DMS153 (cell line): ENCODE measurements at places on chromosomes 3 and 15.

DNA sequence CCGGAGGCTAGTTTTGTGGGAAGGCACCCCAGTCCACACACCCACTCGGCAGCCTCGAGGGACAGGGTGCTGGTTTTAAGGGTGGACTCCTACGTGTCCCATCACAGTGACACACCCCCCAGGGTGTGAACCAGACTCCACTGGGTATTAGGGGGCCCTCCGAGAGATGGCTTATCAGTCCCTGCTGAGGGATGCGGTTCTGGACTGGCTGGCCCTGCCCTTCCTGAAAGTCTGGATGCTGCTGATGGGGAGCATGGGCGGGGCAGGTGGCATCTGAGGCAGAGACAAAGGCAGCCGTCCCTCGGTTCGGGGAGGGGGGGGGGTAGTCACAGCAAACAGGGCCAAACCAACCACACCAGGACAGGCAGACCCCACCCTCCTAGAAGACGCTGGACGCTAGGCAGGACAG lies 939 bp upstream of the ULK3 start:
- no peak for DNase-seq

DNA sequence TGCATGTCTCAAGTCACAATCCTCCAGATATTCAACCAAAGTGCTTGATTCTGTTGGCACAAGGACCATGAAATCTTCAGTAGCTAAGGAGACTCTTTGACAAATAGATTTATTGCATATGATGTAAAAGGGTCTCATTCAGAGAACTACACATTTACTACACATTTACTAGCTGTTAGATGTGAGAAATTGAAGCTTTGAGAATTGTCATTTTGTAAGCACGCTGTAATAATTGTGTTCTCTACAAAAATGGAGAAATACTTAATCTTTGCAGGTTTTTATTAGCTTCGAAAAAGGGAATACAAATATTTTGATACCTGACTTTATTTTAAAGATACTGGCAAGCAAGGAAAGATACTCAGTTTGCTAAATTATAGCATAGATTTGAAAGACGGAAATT lies 70.2 kb upstream of the CHD2 start:
- no peak for DNase-seq

- no peak for DNase-seq
These were observed 50.5 kb downstream of the MBNL1 start for GRCh38 chr3:152319256-152319655.

- DNase-seq = no peak
These were observed 25.6 kb downstream of the DCUN1D1 start for GRCh38 chr3:182954553-182955235.

DNA sequence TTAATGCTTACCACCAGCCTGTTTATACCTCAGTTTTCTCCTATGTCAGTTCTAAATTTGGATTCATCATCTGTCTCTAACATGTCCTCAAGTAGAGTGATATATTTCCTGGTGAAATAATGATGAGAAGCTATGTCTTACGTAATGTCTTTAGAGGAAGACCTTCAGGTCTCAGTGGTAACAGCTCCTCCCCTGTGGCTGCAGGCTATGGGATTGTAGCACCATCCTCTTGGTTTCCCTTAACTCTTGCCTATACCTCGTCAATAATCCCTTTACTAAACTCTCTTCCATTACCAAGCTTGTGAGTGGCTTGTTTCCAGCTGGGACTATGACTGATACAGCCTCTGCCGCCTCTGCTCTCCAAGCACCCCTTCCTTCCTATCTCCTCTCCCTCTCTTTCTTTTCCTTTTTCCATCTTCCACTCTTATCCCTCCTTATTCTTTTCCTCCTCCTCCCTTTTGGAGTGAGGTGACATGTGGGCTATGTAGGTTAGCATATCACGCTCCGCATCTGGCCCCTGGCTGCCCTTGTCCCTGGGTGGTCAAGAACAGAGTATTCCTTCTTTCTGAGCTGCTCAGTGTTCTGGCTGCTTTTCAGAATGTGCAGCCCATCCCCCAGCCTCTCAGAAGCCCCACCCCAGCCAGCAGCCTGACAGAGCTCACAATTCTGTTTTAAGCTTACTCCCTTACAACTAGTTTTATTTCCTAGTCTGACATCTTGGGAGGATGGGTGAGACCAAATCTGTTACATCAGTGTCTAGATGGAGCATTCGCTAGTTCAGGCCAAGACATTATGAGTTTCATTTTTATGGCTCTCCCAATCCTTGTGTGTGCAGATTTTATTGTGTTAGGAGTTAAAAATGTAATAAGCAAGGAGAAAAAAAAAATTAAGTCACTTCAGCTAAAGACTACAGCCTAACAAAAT lies 75.0 kb upstream of the RNU6-1 start:
- DNase-seq = peak; percentile 10

GRCh38 chr3:113948015-113948917 lies 453 bp downstream of the ZDHHC23 start:
- peak; percentile 21 for DNase-seq

- DNase-seq = no peak
These were observed 22.7 kb downstream of the ZNF860 start for GRCh38 chr3:32004113-32004765.

DNA sequence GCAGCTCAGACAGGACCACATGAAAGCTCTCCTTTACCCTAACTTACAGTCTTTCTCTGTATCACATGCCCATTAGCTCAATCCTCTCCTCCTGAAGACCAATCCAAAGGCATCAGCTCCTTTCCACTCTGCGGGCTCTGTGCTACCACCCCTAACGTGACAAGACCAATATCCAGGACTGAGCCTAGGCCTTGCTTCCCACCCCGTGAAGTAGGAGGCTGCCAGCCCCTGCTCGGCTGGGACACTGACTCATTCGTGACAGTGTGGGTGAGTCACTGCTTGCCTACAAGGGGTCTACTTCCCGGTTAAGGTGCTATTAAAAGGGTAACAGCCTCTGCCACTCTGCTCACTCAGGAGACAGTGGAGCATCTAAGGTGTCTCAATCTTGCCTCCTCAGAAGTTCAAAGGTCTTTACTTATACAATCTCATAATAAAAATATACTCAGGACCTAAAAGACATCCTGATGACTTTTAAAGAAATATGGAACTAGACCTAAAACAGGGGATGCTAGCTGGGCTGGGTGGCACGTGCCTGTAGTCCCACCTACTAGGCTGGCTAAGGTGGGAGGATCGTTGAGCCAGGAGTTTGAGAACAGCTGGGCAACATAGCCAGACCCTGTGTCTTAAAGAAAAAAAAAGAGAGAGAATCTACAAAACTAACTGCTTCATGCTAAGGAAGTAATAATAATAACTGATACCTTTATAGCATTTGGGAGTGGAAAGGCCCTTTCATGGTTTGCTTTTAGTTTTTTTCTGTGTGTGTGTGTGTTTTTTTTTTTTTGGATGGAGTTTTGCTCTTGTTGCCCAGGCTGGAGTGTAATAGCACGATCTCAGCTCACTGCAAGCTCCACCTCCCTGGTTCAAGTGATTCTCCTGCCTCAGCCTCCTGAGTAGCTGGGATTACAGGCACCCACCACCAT lies 55.0 kb downstream of the TMEM44 start:
- no peak for DNase-seq

DNA sequence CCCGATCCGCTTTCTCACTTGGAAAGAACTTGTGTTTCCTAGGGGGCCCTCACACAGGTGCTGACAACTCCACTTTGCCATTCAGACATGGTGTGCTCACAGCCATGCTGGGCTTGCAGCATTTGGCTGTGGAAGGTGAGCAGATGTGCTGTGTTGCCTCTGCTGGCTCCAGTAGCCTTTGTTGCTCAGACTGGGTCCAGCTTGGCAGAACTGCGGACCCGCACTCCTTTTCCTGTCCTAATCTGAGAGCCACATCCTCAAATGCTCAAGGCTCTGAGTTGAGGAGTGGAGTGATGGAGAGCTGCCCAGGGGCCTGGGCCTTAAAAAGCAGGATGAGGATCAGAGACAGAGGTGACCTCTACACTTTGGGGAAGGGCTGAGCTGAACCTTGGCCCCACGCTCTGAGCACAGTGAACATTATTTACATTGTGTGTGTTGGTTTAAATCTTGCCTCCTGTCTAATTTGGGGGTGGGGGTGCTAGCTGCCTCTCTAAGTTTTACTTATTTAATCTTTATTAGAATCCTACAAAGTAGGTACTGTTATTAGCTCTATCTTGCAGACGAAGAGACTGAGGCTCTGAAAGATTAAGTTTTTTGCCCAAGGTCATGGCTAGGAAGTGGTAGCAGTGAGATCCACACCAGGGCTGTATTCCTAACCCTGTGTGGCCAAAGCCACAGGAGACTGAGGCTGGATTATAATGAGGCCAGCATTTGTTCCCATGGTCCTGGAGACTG lies 17.2 kb downstream of the ACOX2 start:
- DNase-seq = no peak

DNA sequence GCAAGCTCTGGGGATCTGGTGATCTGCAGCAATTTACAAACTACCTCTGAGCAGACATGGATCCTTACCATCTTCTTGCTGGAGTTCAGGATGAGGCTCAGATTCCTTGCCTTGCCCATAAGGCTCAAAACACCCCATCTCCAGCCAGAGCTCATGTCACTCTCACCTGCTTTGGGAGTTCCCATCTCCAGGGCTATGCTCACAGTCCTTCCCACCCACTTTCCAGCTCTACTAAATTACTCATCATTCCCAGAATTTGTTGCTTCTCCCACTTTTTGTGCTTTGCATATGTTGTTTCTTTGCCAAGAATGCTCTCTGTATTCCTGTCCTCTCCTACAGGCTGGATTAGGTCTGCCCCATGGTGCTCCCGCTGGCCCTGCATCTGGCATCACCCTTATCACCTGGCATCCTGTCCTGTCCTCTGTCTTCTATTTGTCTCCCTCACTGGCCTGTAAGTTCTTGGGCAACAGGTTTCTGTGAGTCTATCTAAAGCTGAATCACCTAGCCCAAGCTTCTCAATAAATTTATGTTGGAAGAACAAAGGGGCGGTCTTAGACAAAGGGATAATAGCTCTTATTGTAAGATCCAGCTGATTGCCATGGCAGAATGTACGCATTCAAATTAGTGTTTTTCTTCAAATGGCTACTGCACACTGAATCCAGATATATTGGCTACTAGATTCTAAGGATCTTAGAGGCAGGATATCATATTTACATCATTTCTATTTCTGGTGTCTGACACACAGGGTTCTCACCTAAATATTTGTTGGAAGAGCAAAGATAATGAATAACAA lies 179.2 kb downstream of the CLSTN2 start:
- no peak for DNase-seq

DNA sequence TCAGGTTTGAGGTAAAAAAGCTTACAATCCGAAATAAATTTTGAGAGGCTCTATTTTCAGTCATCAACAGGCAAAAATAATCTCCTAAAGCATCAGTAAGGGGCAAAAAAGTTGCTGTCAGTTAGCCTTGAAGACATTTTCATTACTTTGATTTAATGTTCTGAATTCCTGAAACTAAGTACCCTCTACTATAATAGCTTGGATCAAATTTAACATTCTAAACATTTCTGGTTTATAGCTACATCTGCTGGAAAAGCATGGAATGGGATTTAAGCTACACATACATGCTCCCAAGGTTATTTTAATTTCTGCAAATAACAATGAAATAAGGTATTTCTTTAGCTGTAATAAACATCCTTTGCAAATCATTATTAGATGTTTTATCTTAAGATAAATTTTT lies 245.4 kb downstream of the ULK4 start:
- DNase-seq = no peak

- DNase-seq = no peak
These were observed 965 bp upstream of the CRBN start for GRCh38 chr3:3180456-3180855.

DNA sequence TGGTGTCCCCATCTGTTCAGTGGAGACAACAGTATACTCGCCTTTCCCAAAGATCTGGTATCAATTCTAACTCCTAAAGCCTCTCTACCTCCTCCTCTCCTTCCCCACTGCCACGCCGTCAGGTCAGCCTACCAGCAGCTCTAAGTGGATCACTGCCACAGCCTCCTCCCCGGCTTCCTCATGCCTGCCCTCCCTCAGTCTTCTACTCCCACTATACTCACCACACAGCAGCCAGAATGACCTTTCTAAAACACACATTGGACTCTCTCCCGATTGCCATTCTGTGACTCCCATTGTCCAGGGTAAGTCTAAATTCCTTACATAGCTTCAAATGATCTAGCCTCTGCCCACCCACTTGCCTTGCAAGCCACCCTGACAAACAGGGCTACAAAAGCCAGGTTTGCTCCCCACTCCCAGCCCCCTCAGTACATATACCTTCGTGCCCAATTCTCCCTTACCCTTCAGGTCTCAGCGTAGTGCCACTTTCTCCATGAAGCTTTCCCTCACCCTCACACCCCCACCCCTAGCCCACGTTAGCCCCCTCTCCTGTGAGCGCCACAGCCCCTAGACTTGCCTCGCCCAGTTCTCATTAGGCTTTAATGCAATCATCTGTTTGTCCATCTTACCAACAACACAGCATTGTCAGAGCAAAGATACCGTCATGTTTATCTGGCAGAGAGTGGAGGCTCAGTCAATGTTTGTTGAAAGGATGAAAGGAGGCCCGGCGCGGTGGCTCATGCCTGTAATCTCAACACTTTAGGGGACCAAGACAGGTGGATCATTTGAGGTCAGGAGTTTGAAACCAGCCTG lies 9.5 kb upstream of the SEMA7A start:
- DNase-seq = no peak

DNA sequence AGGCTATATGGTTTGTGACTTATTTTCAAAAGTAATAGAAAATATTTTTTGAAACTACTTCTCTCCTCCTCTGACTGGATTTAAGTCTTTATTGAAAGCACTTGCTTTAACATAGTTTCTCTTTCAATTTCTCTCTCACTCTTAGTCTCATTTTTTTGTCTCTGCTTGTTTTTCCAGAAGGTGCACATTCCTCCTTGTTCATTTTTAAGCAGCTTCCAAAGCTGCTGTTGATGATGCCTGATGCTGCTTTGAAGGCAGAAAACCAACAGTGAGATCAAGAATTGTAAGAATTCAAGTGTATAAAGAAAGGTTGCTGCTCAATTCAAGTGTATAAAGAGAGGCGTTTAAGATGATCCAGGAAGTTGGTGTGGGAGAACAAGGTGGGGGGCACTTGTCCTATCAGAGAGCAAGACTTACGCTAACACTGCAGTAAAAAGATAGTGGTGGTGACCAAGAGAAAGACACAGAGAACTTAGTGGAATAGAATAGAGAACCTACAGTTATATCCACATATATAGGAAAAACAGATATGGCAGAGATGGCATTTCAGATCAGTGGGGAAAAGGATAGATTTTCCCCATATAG lies 12.1 kb downstream of the NR2C2 start:
- DNase-seq = no peak
